CD4-positive, CD25-positive, alpha-beta regulatory T cell (primary cell): ENCODE measurements at places on chromosomes 3 and 15. TPM values are rescaled to one million over a fixed set of nuclear protein-coding genes. Genes with fewer than 3 reads are reported as not detected.

The ZIC1 gene
- not detected for polyA plus RNA-seq

The FILIP1L gene
- polyA plus RNA-seq, result not detected

The SAMMSON gene
- polyA plus RNA-seq, result not detected

The TIMP4 gene
- not detected for polyA plus RNA-seq

The IMP3 gene
- 216 TPM for polyA plus RNA-seq

The GHSR gene
- not detected for polyA plus RNA-seq

The ROBO1 gene
- polyA plus RNA-seq, result not detected

The BNC1 gene
- polyA plus RNA-seq, result not detected

The ZFYVE19 gene
- polyA plus RNA-seq, result 14.5 TPM

GRCh38 chr3:141402476-141403171 lies 34.3 kb downstream of the ZBTB38 start:
- peaks cover 64% of the 10 kb centered on the region for H3K4me1 ChIP-seq
- no peaks in the 10 kb centered on the region for H3K27me3 ChIP-seq
- peak overlapping the region; percentile 81 for H3K27ac ChIP-seq
- peak overlapping the region; percentile 93 for H3K4me3 ChIP-seq
- DNase-seq, result peak; percentile 57
- peaks cover 31% of the 10 kb centered on the region for H3K36me3 ChIP-seq

DNA sequence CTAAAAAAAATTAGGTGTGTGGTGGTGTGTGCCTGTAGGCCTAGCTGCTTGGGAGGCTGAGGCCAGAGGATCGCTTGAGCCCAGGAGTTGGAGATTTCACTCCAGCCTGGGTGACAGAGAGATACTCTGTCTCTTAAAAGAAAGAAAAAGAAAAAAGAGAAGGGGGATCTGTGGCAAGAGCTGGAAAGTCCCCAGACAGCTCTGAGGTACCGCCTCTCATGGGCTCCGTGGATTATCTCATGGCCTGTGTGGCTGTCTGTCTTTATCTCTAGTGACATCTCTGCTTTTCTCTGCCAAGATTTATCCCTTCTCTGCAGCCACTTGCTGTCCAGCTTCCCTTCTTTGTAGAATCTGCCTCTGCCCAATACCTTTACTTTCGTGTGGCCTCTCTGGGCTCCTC lies 5.7 kb downstream of the EXOSC7 start:
- DNase-seq, result no peak
- no peaks in the 10 kb centered on the region for H3K27me3 ChIP-seq
- H3K36me3 ChIP-seq, result no peaks in the 10 kb centered on the region
- no peak overlapping the region for H3K27ac ChIP-seq
- H3K4me3 ChIP-seq, result no peak overlapping the region
- H3K4me1 ChIP-seq, result peaks cover 24% of the 10 kb centered on the region

- H3K36me3 ChIP-seq, result no peaks in the 10 kb centered on the region
- H3K27me3 ChIP-seq, result no peaks in the 10 kb centered on the region
- no peaks in the 10 kb centered on the region for H3K4me1 ChIP-seq
- no peak overlapping the region for H3K4me3 ChIP-seq
- DNase-seq, result no peak
- no peak overlapping the region for H3K27ac ChIP-seq
These were observed 154.8 kb upstream of the TTC14 start for GRCh38 chr3:180447136-180447535.

- peaks cover 70% of the 10 kb centered on the region for H3K36me3 ChIP-seq
- no peaks in the 10 kb centered on the region for H3K4me1 ChIP-seq
- DNase-seq, result no peak
- H3K4me3 ChIP-seq, result no peak overlapping the region
These were observed 8.9 kb downstream of the ICE2 start for GRCh38 chr15:60469893-60470641.

DNA sequence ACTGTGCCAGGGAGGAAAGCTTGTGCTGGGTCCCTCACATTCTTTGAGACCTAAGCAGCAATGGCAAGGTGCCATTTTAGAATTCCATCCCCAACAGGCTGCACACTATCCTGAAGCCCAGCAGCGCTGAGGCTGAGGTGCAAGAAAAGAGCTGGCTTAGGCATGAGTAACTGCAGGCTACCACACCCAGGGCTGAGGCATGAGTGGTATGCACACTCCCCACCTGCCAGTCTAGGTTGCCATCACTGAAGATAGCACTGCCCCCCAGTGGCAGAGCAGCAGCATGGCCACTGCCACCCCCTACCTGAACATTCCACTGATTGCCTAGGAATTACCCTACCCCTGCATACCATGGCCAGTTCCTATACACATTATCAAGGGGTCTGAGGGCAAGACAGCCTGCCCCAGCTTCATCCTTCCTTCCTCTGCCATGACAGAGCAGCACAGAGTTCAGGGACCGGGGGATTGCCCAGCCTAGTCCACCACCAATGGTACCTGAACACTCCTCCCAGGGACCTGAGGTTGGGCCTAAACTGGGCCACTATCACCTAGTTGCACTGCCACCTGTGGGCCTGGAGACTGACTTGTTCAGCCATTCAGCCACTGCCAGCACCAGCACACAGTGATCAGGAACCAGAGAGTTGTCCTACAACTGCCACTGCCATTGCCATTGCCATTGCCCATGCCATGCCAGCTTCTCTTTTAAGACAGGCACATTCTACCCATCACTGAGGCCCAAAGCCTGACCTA lies 129.8 kb downstream of the SATB1 start:
- peaks cover 2% of the 10 kb centered on the region for H3K27me3 ChIP-seq
- H3K27ac ChIP-seq, result no peak overlapping the region
- no peaks in the 10 kb centered on the region for H3K4me1 ChIP-seq
- no peak for DNase-seq
- no peak overlapping the region for H3K4me3 ChIP-seq

- no peak overlapping the region for H3K27ac ChIP-seq
- H3K27me3 ChIP-seq, result peaks cover 3% of the 10 kb centered on the region
- no peak overlapping the region for H3K4me3 ChIP-seq
- DNase-seq, result no peak
- H3K4me1 ChIP-seq, result peaks cover 5% of the 10 kb centered on the region
These were observed 32.0 kb downstream of the MUC20 start for GRCh38 chr3:195752546-195753331.

- no peaks in the 10 kb centered on the region for H3K4me1 ChIP-seq
- H3K27me3 ChIP-seq, result peaks cover 7% of the 10 kb centered on the region
- DNase-seq, result no peak
- no peak overlapping the region for H3K4me3 ChIP-seq
- H3K27ac ChIP-seq, result no peak overlapping the region
These were observed 155.7 kb downstream of the DOCK3 start for GRCh38 chr3:50830451-50830850.

DNA sequence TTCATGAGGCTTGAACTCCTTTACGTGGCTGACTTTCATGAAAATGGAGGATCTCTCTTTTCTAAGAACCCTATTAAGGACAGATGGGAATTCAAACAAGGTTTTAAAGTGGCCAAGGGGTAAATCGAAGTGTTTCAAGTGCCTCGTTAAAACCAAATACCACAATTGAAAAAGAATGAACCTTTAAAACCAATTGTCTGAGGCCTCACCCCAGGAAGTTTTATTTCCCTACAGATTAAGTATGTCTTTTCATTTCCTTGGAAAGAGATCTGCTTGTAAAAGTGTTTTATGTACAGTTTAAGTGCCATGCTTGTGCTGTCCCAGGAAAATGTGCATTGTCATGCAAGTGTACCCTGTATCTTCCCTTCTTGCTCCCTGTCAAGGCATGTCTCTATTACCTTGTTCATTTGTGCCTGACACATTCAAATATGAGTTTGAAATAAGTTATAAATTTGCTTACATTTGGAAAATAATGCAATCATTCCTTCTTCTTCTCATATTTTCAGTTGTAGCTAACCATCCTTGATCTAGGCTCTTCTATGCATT lies 138.7 kb downstream of the ZPLD1 start:
- H3K36me3 ChIP-seq, result no peaks in the 10 kb centered on the region
- no peak overlapping the region for H3K4me3 ChIP-seq
- no peaks in the 10 kb centered on the region for H3K27me3 ChIP-seq

DNA sequence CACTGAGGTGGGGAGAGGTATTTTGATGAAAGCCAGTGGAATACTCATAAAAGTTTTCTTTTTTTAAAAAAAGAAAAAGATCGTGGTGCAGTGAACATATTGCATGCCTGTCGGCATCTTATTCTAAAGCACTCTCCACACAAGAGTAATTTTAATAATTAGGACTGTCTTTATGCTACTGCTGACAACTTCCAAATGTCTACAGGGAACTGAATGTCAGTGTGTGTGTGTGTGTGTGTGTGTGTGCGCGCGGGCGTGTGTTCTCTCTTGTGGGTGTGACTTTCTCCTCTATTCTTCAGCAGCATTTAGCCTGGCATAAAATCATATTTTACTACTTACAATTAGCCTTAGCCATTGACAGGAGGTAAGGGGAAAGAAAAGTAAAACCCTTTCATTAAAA lies 268.5 kb downstream of the C3orf38 start:
- H3K27me3 ChIP-seq, result no peaks in the 10 kb centered on the region
- no peak overlapping the region for H3K27ac ChIP-seq
- no peaks in the 10 kb centered on the region for H3K36me3 ChIP-seq
- H3K4me3 ChIP-seq, result no peak overlapping the region
- H3K4me1 ChIP-seq, result no peaks in the 10 kb centered on the region

DNA sequence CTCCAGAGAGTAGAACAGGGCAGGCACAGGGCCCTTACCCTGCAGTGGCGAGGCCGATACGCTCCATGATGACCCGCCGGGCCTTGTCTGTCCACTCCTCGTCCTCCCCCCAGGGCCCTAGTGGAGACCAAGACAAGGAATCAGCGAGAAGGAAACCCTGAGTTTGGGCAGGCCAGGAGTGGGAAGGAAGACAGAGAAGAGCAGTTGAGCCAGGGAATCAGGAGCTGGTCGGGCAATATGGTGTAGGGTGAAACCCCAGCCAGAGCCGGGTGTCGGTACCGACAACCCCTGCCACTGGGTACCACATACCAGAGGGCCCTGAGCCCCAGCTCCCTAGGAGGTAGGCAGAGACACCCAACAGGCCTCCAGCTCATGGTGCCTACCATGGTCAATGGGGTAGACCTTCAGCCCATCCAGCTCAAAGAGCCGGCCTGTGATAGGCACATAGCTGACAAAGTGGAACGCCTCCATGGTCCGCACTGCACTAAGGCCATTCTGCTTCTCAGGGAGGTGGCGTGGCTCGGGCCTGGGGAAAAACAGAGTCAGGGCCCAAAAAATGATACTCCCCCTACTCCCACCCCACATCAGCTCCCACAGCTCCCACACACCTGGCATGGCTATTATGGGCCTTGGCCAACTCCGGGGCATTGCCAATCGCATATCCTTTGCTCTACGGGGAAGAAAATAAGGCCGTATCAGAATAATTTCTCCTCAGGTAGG lies 38.0 kb downstream of the SEMA3G start:
- DNase-seq, result no peak
- H3K4me3 ChIP-seq, result no peak overlapping the region
- peaks cover 61% of the 10 kb centered on the region for H3K36me3 ChIP-seq
- H3K27me3 ChIP-seq, result no peaks in the 10 kb centered on the region
- H3K4me1 ChIP-seq, result peaks cover 28% of the 10 kb centered on the region
- H3K27ac ChIP-seq, result no peak overlapping the region

DNA sequence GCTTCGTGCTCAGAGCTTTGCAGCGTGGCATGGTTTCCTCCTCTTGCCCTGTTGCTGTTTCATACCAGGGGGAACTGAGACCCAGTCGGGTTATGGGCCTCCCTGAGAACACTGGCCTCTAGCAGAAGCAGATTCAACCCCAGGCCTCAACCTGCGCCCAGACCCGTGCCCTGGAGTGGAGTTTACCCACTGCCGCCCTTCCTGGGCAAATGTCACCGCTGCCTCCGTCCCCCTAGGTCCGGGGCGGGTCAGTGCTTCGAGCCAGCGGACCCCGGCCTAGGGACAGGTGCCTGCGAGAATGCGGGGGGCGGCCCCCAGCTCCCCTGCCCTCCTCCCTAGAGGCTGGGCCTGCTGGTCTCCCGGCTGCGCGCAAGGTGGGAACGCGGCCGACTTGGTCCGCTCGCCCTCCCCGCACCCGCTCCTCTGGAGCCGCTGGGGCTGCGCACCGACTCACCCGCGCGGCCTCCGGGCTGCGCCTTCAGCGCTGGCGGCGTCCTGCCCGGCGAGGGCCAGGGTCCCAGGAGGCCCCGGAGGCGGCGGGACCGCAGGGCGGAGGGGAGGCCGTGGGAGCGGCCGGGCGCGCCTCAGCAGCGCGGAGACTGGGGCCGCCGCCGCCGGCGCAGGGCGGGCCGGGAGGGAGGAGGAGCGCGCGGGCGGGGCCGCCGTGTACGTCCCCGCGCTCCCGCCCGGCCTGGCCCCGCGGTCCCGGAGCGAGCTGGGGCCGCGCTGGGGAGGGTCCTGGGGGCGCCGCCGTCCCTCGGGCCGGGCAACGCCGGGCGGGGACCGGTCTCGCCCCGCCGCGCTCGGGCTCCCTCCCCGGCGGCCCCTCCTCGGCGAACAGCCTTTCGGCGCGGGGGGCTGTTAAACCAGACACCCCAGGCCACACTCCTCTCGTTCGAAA lies at the start of gene PIGZ:
Gene PIGZ (minus strand): TSS at position 601 of the 901 bp plus-strand sequence. CDS start 16,802 bp downstream, outside the sequence.
- peaks cover 11% of the 10 kb centered on the region for H3K4me1 ChIP-seq
- peaks cover 3% of the 10 kb centered on the region for H3K27me3 ChIP-seq
- H3K4me3 ChIP-seq, result no peak within 1 kb of the TSS

DNA sequence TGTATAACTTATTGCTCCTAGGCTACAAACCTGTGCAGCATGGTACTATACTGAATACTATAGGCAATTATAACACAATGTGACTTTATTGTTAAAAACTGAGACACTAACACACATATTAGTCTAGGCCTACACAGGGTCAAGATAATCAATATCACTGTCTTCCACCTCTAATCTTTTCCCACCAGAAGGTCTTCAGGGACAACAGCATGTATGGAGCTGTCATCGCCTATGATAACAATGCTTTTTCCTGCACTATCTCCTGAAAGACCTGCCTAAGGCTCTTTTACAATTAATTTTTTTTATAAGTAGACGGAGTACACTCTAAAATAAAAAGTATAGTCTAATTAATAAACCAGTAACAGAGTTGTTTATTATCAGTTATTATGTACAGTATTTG lies 60.9 kb downstream of the LRRC28 start:
- H3K4me3 ChIP-seq, result no peak overlapping the region
- H3K36me3 ChIP-seq, result peaks cover 8% of the 10 kb centered on the region
- no peak for DNase-seq

DNA sequence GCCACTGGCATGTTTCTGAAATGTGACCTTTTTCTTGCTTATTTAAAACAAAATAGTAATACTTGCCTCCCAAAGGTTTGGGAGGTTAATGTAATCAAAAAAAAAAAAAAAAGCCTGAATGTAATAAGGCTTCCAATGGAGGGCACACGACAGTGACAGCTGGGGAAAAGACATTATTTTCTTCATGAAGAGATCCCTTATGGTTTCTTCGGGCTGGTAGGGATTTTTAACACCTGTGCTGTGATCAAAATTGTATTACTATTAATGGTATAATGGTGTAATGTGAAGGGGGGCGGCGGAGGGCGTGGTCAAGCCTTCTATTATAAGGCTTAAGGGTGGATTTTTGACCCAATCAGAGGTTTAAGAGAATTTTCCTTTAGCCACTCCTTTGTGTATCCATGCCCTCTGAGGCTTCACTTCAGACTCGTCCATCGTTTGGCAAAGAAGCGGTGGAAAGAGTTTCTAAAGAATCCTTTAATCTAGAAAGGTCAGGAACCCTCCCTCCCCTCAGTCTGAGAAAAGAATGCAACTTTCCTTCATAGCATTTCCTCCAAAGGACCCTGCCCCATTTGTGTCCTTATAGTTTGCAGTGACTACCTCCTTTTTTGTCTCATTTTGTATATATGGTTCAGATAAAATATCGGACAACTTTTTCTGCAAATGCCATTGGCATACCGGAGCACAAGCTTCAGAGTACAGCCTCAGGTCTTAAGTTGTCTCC lies 89.5 kb upstream of the CHD2 start:
- peak overlapping the region; percentile 99 for H3K27ac ChIP-seq
- DNase-seq, result peak; percentile 60
- H3K4me1 ChIP-seq, result peaks cover 63% of the 10 kb centered on the region
- no peaks in the 10 kb centered on the region for H3K27me3 ChIP-seq
- H3K4me3 ChIP-seq, result peak overlapping the region; percentile 92
- no peaks in the 10 kb centered on the region for H3K36me3 ChIP-seq
